ENCODE measurements at places on chromosomes 13 and 19.

DNA sequence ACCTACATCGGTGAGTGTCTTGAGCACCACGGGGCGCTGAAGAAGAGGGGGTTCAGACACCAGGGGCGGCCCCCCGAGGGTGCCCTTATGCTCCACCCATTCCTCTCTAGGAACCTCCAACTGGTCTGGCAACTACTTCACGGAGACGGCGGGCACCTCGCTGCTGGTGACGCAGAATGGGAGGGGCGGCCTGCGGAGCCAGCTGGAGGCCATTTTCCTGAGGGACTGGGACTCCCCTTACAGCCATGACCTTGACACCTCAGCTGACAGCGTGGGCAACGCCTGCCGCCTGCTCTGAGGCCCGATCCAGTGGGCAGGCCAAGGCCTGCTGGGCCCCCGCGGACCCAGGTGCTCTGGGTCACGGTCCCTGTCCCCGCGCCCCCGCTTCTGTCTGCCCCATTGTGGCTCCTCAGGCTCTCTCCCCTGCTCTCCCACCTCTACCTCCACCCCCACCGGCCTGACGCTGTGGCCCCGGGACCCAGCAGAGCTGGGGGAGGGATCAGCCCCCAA lies 12.1 kb downstream of the HIPK4 start:
- no peak for DNase-seq

DNA sequence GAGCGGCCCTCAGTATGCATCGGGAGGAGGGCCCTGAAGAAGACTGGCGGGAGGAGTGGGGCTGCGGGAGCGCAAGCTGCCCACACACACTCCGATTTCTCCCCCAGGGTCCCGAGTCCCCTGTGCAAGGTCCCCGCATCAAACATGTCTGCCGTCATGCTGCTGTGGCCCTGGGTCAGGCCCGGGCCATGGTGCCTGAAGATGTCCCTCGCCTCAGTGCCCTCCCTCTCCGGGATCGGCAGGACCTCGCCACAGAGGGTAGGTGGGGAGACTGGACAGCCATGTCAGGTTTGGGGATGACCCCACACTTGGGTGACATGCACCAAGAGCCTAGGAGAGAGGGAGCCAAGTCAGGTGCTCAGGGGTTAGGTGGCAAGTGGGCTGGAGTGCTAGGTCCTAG lies 4.7 kb downstream of the KMT2B start:
- no peak for DNase-seq

DNA sequence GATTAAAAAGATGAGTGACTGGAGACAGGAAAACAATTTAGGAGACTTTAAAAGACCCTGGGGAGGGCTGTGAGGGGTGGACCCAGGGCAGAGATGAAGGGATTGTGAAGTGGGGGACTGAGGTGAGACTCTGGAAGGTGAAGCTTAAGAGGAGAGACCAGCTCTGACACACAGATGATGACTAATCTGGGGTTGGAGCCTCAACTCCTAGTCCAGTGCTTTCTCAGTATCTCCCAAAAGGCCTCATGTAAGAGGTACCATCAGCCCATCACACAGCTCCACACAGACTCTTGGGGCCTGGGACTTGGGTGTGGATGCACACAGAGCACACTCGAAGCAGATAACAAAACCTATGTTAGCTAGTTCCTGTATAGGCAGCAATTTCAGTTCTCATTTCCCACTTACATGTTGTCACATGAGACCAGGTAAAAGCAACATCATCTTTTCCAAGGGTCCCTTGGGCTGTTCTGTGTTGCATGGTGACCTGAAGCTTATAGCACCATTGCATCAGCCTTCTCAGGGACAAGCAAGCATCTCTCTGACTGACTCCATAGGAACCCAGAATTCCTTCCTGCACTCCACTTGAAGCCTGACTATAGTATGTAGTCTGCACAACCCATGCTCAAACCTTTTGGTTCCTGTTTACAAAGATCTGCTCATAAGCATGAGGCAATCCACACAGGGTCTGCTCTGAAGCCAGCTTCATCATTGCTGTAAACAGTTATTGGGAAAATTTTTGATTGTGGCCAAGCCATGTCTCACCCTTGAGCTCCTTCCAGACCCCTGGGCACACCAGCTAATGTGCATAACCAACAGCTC lies 88.6 kb upstream of the MYCBP2 start:
- no peak for DNase-seq

DNA sequence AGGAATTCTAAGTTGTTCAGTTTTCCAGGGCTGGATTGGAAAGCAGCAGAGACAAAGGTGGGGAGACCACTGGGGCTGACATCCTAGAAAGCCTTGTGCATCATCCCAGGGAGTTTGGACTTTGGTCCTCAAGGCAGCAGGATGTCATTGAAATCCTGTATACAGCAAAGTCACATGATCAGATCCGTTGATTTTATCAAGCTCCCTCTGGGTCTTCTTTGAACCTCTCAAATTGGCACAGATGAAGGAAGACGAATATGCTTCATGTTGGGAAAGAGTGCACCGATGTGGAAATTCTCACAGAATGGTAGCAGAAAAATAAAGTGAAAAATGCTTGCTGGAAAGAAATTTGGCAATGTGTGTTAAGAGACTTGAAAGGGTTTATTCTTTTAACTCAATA lies 149.8 kb upstream of the TMTC4 start:
- DNase-seq, result no peak

DNA sequence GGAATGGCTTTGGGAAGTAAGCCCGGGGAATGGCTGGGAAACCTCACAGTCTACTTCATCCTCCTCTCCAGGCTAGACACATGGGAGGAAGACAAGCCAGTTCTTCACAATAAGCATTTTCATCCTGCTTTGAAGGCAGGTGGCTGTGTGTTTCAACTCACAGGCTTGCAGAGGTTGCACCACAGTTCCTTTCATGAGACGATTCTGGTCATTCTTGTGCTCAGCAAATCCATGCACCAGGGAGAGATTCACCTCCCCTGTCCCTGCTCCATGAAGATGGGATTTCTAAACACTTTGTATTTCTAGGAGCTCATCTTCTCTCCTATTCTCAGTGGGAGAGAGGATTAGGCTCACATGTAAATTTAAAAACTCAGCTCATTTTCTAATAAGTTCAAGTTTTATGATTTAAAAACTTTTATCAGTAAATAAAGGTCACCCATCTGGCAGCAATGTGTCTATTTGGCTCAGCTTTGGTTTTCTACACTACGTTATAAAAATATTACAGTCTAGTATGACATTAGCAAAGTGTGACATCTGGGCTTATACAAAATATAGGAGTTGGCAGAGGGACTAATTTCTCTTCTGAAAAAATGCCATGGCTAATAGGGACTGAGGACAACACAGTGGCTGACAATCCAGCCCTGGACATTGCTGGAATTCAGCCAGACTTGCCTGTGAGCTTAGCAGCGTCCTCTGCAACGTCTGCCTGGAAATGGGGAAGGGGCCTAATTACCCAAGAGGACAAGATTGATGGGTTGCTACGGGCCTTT lies 283.2 kb upstream of the SLC10A2 start:
- no peak for DNase-seq

- DNase-seq, result no peak
These were observed 79.1 kb downstream of the ZNF254 start for GRCh38 chr19:24166055-24166454.

- DNase-seq, result no peak
These were observed 66.7 kb downstream of the SLC10A2 start for GRCh38 chr13:102999499-102999898.

DNA sequence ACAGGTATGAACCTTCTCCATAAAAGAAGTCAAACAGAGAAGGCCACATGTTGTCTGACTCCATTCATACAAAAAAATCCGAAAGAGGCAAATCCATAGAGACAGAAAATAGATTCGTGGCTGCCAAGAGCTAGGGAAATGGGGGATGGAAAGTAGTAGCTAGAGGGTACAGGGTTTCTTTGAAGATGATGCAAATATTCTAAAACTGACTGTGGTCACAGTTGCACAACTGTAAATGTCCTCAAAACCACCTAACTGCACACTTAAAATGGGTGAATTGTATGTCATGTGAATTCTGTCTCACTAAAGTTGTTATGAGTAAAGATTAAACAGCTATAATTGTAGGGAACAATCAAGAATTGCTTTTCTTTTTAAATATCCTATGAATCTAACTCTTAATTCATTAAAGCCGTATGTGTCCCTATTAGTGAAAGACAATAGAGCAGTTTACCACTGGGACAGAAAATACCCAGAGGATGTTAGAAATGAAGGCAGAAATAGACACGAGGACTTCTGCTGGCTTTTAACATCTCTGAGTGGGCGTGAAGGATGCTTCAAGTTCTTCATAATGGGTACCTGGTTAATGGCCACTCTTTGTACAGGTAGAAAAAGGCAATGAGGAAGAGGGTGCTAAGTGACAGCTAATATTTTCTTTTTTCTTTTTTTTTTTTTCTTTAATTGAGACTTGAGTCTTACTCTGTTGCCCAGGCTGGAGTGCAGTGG lies 21.2 kb downstream of the INSR start:
- DNase-seq, result no peak

GRCh38 chr13:24175847-24176246 lies 15.3 kb downstream of the SPATA13 start:
- no peak for DNase-seq

- no peak for DNase-seq
These were observed 95.0 kb upstream of the KLF12 start for GRCh38 chr13:74229242-74229641.

DNA sequence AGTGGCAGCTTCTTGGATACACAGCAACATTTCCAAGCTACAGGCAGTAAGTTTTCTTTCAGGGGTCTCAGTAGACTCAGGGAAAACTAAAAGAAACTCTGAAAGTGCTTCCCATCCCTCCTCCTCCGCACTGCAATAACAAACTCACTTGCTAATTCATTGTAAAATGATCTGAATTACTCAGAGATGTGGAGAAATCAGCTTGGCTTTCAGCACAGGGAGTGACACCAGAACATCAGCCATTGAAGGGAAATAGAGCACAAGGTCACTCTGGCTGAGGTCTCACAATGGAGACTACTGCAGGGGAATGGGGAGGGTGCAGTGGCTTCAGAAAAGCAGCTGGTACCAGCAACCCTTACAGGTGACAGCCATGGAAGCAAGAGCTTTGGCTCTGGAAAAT lies 137.3 kb upstream of the SERP2 start:
- DNase-seq, result no peak

DNA sequence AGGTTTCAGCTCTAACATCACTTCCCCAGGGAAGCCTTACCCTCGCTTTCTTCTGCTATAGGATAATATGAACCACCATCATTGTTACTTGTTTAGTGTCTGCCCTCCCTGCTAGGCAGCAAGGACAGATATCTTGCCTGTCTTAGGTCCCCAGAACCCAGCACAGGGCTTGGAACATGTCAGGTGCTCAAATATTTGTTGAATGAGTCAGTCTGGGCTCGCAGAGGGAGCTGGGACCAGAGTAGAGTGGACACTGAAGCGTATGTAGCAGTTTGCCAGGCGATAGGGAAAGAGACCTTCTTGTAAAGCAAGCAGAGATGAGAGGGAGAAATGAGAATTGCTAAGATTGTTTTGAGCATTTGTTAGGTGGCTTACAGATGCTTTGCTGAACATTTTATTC lies 11.7 kb downstream of the BCKDHA start:
- no peak for DNase-seq

DNA sequence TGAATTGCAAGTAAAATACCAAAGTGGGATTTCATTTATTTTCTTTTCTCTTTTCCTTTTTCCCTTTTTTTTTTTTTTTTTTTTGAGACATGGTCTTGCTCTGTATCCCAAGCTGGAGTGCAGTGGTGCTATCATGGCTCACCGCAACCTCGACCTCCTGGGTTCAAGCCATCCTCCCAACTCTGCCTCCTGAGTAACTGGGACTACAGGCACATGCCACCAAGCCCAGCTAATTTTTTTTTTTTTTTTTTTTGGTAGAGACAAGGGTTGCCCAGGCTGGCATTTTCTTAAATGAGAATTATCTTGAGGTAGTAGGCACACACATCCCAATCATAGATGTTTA lies 68.5 kb upstream of the GPR183 start:
- DNase-seq, result no peak

GRCh38 chr19:35206379-35206778 lies 22.2 kb downstream of the FAM187B start:
- DNase-seq, result no peak

- no peak for DNase-seq
These were observed 5.4 kb downstream of the CDC34 start for GRCh38 chr19:536881-537404.

GRCh38 chr13:113726961-113727411 lies 32.0 kb upstream of the TMEM255B start:
- DNase-seq, result no peak

DNA sequence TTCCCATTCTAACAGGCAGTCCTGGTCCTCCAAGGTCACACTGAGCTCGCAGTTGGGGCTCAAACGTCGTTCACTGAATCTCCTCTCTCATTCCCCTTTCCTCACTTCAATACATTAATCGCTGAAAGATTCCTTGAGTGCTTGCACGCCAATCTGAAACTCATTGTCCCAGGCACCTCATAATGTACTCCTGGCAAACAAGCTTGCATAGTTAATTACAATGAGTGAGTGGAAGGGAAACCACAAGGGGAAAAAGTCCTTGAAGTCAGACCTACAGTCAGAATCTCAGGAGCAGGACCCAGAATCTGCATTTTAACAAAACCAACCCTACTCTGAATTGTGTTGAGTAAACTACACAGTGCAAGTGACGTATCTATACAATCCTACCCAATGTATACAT lies 86.9 kb downstream of the CRYL1 start:
- DNase-seq, result no peak

DNA sequence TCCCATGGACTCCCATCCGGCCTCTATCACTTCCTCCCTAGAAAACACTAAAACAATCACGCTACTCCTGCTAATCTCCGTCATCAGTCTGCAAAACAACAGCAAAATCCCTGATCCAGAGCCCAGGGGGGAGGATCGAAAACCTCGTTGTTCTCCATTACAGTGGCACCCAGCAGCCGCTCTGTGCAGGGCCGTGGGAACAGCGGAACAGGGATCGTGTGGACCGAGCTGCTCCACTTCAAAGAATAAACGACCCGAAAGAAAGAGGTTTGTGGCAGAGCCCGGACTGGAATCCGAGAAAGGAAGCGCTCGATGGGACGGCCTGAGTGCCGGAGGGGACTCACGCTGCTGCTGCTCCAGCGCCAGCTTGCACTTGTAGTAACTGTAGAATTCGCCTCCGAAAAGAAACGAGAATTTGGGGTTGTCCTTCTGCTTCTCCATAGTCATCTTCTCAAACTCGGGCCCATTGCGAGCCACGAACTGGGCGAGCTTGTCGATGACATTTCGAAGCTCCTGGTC lies 652 bp downstream of the CHERP start:
- no peak for DNase-seq

GRCh38 chr19:55652311-55653128 lies 2.3 kb upstream of the U2AF2 start:
- no peak for DNase-seq

Measured in COLO829 (cell line).